LHCN-M2 (cell line): ENCODE measurements at places on chromosomes 11 and 22.
A peak's percentile ranks its signal among the peaks of the same experiment; 100 is the strongest.

GRCh38 chr22:41324821-41325528 is 23.6 kb downstream of the ZC3H7B start:
- no peak for DNase-seq

- DNase-seq: no peak
Observed at GRCh38 chr11:71268706-71269321, 16.4 kb upstream of the SHANK2 start.

- peak; percentile 38 for DNase-seq
Observed at GRCh38 chr11:92308366-92308765, 83.7 kb downstream of the FAT3 start.

DNA sequence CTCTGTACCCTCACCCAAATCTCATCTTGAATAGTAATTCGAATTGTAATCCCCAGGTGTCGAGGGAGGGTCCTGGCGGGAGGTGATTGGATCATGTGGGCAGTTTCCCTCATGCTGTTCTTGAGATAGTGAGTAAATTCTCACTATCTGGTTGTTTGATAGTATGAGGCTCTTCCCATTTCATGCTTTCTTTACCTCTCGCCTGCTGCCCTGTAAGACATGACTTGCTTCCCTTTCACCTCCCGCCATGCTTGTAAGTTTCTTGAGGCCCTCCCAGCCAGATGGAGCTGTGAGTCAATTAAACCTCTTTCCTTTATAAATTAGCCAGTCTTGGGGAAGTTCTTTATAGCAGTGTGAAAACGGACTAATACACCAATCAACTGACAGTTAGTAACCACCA is 60.1 kb downstream of the FAM76B start:
- no peak for DNase-seq

- DNase-seq: peak; percentile 85
Observed at GRCh38 chr11:134266841-134267251, 9.3 kb upstream of the GLB1L3 start.

DNA sequence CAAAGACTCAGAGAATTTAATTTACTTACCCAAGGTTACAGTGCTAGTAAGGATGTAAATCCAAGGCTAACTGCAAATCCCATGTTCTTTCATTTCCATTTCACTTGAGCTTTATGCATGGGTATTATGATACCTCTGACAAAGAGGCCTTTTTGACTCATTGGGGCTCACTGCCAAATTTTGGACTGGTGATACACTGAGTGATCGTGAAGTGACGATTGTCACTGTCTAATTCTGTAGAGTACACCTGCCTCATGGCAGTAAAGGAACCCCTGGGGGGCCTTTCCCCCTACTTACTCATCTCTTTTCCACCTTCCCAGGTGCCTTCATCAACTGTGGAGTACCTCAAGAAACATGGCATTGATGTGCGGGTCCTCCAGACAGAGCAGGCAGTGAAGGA is 50.9 kb downstream of the AAMDC start:
- no peak for DNase-seq

DNA sequence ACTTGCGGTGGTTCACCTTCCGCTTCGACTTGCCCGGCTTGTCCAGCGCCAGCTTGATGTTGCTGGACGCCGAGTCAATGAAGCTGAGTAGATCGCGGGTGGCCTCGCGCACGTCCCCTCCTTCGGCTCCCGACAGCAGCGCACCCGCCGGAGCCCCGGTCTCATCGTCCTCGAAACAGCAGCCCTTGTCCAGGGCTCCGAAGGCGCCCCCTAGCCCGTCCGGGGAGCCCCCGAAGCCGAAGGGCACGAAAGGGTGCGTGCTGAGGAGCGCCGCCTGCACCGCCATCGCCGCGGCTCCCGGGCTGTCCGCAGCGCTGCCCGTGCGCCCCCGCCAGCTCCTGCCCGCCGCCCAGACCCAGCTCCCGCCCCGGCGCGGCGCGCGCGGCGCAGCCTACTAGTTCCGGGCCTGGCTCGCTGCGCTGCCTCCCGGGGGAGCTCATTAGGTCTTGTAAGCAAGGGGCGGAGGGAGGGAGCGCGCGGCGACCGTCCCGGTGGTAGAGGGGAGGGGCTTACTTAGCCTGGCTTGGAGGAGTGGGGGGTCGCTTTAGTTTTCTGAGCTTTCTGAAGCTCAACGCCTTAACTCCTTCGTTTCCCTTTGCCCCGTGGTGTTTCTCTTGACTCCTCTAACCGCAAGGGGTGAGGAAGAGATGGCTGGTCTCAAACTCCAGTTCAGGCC is at the start of gene FAM181B:
Gene FAM181B, minus strand, starts transcription at position 421 of the 676 bp plus-strand sequence. Its CDS starts 135 bp downstream, at position 286.
- DNase-seq: no peak

- peak; percentile 54 for DNase-seq
Observed at GRCh38 chr22:38572065-38572464, 2.1 kb upstream of the DMC1 start.

DNA sequence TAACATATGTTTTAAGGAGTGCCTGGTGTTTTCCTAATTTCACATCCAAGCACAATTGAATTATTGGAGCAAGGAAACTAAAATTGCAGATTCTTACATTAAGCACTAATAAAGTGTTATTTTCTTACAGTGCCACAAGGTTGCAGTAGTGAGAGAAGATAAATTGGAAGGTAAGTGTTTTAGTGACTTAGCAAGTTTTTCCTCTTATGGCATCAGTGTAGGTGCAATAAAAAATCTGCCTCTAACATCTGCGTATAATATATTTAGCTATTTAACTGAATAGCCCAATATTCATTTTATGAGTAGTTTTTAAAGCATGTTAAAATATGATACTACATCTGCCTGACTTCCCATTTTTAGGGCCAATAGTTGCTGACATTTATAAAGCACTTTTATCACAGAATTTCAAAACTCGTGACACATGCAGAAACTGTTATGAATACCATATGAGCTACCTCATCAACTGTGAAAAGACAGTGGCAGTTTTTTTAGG is 19.0 kb downstream of the POLD3 start:
- peak; percentile 67 for DNase-seq

- DNase-seq: no peak
Observed at GRCh38 chr11:18145025-18145424, 12.7 kb downstream of the MRGPRX3 start.

DNA sequence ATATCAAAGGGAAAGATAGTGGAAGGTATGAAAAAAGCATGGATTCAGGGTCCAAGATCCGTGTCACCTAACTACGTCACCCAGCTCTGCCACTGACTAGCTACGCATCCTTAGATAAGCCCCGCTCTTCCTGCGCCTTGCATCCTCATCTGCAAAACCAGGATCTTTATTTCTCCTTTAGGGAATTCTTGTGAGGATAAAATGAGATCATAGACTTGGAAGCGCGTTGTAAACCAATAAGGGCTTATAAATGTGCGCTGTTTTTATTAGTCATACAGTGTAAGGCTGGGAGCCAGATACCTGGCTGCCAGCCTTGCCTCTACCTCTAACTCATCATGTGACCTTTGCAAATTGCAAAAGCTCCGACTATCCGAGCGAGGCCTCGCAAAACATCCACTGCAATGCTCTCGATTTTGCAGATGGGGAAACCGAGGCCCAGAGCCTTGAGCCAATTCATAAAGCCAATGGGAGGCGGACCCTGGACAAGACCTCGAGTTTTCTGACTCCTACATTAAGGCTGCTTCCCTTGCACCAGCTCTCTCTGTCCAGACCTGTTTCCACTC is 753 bp downstream of the PRPF19 start:
- peak; percentile 37 for DNase-seq

DNA sequence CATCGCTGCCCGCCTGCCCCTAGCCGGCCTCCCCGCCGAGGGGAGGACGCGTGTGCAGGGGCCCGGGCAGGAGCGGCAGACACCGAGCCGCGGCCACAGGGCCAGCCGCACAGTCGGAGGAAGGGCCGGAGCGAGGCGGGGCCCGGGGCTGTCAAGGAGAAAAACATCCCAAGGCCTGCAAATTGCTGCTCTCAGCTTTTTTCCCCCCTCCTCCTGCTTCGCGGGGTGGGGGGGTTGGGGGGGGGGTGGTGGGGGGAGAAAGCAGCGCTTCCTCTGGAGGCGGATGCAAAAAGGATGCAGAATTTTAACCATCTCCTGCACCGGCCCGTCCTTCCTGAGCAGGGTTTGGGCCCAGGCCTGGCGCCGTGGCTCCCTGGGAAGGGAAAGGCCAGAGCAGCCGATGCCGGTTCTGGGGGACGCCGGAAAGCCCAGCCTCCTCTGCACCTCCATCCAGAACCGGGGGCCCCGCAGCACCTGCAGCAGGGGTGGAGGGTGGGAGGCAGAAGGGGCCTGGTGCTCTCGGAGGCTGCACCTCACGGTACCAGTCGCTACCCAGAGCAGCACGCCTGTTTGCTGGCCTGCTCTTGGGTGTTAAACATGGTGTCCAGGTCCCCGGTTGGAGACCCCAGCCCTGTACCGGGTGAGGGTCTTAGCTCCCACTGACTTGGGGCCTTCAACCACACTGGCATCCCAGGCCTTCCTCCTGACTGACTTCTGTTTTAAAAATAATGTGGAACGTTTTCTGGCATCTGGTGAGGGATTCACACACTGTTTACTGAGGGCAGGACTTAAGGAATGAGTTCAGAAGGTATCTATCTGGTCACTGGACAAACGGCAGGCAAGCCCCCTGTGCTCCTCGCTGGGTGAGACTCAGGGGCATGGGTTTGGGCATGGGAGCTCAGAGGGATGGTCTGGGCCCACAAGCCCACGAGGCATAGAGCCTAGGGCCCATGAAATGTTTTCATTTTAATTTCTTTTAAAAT is 77.4 kb upstream of the WNT7B start:
- DNase-seq: peak; percentile 77

- DNase-seq: no peak
Observed at GRCh38 chr11:108851781-108852180, 186.9 kb downstream of the DDX10 start.
